ENCODE measurements at places on chromosomes 3 and 15. TPM values are rescaled to one million over a fixed set of nuclear protein-coding genes. Genes with fewer than 3 reads are reported as not detected.

Gene WNT7A
- not detected for total RNA-seq

Gene IL16
- under 0.01 TPM for total RNA-seq

Gene SLC27A2
- total RNA-seq: not detected

Gene MUC20
- not detected for total RNA-seq

Gene NPAP1
- not detected for total RNA-seq

Gene EXD1
- total RNA-seq: not detected

Gene SCAANT1
- not detected for total RNA-seq
